Fibroblast of skin of left quadriceps (primary cell): ENCODE measurements at places on chromosomes 12 and 14.
A peak's percentile ranks its signal among the peaks of the same experiment; 100 is the strongest.

GRCh38 chr12:62643486-62643885 lies 176.9 kb downstream of the MON2 start:
- DNase-seq: no peak

DNA sequence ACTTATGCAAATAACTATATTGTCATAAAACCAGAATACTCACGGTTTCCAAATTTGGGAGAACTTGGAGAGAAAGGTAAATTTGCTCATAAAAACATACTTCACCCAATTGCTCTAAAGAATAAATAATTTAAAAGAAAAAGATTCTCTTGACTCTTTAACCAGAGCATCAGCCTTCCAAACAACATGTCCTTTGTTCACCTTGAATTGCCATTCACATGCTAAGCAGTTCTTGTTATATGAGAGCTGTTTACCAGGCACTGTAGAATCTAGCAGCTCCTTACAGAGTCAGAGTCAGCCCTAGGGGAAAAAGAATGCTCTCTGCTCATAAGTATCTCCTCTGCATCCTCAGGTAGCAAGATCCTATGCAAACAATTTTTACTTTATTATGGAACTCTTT lies 10.2 kb downstream of the SLCO1A2 start:
- DNase-seq: no peak

DNA sequence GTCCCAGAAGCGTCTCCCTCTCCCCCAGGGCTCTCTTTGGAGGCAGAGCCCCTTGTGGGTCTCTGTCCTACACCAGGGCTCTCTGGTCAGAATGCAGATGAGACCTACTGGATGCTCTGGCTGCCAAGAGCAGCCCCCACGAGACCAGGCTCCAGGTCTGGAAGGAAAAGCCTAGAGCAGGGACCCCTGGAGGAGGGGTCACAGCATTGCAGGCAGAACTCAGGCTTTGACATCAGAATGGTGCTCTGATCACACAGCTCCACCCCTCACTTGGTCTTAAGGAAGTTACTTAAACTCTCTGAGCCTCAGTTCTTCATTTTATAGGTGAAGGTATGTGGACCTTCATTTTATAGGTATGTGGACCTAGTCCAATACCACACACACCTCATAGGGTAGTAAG lies 83.1 kb downstream of the ARL6IP4 start:
- DNase-seq: no peak

- DNase-seq: peak; percentile 62
Observed at GRCh38 chr14:93239869-93240677, 33.0 kb downstream of the UBR7 start.

DNA sequence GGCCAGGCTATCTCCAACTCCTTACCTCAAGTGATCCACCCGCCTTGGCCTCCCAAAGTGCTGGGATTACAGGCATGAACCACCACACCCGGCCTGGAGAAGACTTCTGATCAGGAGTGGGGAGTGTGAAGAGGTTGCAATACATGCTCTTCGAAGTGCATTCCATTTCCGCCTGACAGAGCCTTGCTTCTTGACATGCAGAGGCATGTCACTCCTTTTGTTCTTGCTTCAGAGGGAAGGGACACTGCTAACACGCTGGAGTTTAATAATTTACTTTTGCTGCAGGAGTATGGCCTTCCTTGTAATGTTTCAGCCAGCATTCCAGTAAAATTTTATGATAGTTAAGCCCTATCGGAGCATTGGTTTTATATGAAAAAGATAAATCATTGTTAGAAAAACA lies 74.9 kb downstream of the SLC25A47 start:
- no peak for DNase-seq

DNA sequence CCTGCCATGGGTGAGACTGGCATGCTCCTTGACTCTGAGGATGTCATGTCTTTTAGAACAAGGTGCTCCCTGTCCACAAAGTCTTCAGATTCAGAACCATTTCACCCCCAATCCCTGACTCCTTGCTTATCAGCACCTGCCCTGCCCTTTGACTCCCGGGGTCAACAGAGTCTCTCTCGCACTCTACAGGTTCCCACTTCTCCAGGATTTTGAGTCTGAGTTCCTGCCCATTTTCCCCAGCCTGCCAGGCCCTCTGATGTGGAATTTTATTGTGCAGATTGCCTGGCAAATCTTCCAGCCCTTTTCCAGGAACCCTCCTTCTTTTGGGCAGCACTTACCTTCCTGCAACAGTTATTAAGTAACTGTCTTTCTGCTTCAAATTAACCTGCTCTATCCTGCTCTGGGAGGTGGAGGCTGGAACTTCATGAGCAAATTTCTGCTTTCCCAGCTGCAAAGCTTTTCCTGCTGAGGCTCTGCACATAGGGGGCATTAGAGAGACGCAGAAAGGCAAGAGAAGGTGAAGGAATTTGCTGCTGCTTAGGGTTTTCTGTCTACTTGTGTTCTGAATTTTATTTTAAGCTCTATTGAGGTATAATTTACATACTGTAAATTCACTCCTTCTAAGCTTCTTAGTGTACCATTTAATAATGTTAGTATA lies 259.1 kb downstream of the PCNX1 start:
- DNase-seq: peak; percentile 72

DNA sequence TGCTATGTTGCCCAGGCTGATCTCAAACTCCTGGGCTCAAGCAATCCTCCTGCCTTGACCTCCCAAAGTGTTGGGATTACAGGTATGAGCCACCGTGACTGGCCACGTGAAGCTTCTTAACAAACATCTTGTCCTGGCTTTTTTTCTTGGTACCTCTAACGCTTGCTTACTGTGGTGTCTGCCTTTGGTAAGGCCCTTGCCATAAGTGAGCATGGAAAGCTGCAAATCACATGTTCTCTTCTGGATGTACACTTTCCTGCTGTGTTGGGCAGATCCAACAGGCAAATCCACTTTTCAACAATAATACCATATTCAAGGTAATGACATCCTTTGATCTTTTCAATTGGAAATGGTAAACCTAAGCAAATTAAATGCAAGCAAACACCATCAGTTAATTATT lies 54.6 kb downstream of the ARF6 start:
- DNase-seq: no peak

GRCh38 chr12:2624543-2625288 lies 170.1 kb upstream of the FKBP4 start:
- no peak for DNase-seq

GRCh38 chr12:131445184-131445774 lies 265.6 kb upstream of the SFSWAP start:
- no peak for DNase-seq

DNA sequence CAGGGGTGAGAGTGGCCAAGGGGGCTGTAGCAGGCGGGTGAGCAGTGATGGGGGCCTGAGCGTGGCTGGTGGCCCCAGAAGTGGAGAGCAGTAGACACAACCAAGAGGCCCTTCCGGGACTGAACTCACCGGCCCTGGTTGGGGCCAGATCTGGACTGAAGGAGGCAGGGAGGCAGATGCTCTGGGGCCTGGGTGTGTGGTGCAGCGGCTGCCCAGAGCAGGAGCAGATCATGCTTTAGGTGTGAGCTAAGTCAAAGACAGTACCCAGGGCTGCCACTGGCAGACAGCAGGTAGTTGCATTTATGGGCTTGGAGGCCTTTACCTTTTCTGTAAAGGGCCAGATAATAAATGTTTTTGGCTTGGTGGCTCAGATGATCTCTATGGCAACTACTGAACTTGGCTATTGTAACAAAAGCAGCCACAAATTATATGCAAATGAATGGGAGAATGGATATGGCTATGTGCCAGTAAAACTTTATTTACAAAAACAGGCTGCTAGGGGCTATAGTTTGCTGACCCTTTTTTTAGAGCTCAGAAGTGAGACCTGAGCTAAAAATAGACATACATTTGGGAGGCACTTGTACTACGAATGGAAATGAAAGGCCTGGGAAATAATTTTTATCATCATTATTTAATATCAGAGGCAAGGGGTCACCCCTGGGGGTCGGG lies 25.6 kb downstream of the SETD1B start:
- DNase-seq: no peak

- DNase-seq: no peak
Observed at GRCh38 chr12:59736359-59736758, 140.5 kb downstream of the SLC16A7 start.

- DNase-seq: no peak
Observed at GRCh38 chr14:95025218-95025617, 132.1 kb downstream of the DICER1 start.

- no peak for DNase-seq
Observed at GRCh38 chr12:124679533-124680371, 112.3 kb upstream of the NCOR2 start.
